ENCODE measurements at places on chromosomes 2 and 18.
A peak's percentile ranks its signal among the peaks of the same experiment; 100 is the strongest.

GRCh38 chr2:127122361-127123027, 15.5 kb upstream of the BIN1 start:
- DNase-seq, result no peak

GRCh38 chr2:166632616-166633015, 138.6 kb upstream of the SCN7A start:
- DNase-seq, result no peak

GRCh38 chr2:233708942-233709341, 3.8 kb upstream of the UGT1A5 start:
- no peak for DNase-seq

DNA sequence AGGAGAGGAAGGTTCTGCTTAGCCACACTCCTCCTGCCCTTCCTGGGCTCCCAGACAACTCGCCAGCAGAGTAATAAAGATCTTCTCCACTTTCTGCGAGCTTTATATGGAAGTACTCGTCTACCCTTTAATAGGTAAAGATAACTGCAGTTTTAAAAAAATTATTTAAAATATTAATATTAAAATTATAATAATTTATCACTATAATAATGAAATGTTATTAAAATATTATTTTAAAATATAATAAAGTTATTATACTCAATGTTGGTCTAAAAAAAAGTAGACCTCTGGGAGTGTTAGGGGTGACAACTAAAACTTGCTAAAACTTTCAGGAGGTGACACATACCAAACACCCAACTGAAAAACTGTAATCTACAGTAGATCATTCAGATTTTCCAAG, 81.5 kb downstream of the RBM43 start:
- no peak for DNase-seq

DNA sequence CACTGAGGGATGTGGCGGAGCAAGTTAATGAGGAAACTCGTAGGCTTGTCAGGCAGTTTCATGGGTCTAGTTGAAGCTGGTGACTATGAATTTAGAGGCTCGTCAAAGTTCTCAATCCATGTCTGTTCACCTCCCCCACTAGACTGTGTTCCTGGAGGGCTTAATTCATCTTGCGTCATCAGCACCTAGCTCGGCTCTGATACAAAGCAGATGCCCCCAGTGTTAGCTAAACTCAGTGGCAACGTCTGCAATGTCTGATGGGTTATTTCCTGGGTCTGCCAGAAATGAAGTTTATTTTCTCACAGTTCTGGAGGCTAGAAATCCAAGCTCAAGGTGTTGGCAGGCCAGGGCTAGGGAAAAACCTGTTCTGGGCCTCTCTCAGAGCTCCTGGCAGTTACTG, 140.6 kb downstream of the PID1 start:
- no peak for DNase-seq

- DNase-seq, result no peak
Observed at GRCh38 chr2:68367953-68368653, 3.0 kb downstream of the PLEK start.

DNA sequence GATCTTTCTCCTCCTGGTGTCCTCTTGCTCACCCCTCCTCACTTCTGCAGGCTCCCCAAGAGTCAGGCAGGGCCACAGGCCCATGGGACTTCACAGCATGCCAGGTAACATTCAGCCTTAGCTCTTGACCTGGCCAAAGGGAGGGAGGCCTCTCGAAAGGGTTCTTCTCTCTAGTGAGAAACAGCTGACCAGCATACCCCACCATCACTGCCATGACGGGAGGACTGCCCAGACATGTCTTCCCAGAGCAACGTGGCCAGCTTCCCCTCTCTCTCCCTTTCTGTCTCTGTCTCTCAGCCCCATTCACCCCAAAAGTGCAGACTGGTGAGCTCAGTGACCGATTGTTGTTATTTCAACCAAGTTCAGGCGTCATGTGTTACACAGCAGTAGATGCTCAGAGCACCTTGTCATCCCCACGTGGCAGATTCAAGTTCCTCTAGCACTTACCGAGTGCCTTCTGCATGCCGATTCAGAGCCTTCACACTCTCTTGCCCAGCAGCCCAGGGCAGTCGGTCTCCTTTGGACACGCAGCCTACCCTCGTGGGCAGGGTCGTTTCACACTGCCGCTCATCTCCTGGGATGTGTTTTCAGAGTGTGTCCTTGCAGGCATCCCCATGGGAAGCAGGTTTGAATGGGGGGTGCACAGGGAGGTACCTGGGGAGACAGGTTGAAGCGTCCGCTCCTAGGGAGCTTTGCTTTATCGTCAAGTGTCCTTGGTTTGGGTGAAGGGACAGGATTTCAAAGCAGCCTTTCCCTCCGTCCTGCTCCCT, 259.9 kb downstream of the NDUFA10 start:
- no peak for DNase-seq

DNA sequence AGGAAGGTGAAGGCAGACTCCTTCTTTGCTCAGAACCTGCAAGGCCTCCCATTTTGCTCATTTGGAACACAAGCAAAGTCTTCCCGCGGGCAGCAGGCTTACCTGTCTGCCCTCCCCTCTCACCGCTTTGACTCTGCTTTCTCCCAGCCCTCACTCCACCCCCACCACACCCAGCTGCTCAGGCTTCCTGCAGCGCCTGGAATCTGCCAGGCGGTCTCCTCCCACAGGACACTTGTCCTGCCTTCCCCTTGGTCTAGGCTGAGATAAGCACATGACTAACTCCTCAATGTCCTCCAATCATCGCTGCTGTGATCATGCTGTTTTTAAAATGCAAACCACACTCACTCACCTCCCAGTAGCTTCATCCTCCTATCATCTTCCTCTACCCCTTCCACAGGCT, 430.0 kb downstream of the ZNF516 start:
- DNase-seq, result no peak

GRCh38 chr18:50432915-50433314, 58.1 kb downstream of the SKA1 start:
- DNase-seq, result no peak

DNA sequence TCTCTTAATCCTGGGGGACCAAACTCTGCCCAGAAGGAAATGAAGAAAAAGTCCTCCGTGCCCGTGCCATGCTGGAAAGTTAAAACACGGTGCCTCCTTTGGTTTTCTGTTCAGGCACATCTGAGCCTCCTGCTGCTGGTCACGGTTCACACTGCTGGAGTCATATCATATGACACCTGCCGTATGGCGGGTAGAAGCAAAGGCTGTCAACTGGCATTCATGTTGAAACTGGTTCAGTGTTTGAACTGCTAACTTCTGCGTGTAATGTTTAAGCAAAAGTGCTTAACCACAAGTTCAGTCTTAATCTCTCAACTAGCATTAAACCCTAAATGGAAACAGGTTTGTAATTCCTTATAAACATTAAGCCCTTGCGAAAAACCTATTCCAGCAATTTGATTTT, 3.1 kb downstream of the STK39 start:
- DNase-seq, result no peak

DNA sequence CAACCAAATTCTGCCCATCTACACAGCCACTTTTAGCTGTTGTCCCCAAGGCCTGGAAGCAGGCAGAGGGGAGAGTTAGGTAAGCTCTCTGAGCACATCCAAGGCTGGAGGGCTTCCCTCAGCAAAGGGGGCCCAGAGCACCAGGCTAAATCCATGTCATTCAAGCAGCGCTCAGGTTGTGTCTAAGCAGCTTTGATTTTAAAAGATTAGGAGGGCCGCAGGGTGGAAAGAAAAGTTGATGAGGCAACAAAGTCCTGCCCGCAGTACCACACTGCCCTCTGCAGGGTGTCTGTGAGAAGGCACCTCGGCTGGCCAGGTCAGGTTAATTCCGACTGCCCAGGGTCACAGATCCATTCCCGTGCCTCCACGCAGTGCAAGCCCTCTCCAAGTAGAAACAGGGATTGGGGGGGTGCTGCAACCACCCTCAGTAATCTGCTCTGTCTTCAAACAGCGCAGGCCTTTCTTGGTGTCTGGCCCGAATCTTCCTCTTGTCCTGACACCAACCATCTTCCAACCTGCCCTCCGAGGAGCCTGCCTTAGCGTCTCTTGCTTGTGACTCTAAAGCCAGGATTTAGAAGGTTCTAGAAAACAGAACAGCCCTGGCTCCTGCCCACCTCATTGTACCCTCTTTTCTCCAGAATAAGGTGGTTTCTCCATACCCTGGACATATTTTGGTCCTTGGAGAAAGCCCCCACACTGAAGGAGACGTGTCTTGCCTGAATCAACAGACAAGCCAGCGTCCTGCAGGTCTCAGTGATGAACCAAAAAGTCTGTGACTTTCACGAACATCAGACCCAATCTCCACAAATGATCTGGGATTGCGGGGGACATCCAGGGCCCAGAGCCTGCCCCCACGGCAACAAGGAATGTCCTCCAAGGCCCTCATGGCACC, 289.2 kb downstream of the TNS1 start:
- DNase-seq, result peak; percentile 62

- no peak for DNase-seq
Observed at GRCh38 chr18:47407736-47408135, 156.3 kb upstream of the SKOR2 start.

DNA sequence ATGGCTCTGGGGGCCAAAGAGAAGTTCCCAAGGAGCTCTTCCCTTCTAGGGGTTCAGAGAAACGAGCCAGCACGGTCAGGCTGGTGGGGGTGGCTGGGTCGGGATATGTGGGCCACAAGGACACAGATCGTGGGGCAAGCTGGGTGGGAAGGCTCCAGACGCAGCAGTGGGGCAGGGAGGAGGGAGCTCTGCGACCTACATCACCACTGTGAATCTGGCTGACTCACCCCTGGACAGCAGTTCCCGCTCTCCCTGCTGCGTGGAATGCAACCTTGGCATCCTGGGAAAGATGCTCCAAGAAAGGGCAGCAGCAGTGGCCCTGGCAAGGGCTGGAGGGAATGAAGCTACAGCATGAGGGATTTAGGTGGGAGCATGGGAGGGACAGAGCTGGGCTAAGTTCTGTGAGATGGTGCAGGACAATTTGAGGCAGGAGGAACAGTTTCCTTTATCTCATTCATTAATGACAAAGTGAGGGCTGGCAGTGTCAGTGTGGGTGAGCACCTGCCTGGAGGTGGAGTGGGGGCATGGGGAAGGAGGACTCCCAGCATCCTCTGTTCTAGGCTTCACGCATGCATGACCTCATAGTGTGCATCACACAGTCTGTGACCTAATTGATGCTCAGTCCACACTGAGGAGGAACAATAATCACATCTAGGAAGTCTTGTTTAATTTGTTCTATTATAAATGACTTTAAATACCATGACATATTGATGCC, 25.0 kb downstream of the CELF4 start:
- DNase-seq, result no peak

- DNase-seq, result no peak
Observed at GRCh38 chr2:120892967-120893667, 157.4 kb downstream of the GLI2 start.

Measured in right renal cortex interstitium (tissue), 3 donors.